ENCODE measurements at places on chromosomes 5 and 9.

- DNase-seq: no peak
These were observed 87.7 kb downstream of the FOCAD start for GRCh38 chr9:20771729-20772128.

- peak; percentile 84 for DNase-seq
These were observed 1240.7 kb upstream of the WWC1 start for GRCh38 chr5:167050568-167051401.

GRCh38 chr5:157600252-157600651 is 24.7 kb upstream of the ADAM19 start:
- no peak for DNase-seq

DNA sequence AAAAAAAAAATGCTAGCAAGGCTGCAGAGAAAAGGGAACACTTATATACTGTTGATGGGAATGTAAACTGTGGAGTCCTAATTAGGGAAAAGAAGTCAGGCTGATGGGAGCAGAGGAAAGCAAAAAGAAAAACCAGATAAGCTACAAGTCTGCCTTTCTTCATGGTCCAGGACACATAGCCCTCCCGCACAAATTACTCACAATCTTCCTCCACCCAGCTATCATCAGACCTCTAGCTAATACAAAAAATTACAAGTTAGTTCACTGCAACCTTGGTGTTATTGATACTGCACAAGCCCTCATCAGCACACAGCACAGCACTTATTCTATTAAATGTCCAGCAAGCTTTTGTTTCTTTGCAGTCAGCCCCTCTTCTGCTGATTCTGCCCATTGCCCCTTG is 186.0 kb upstream of the ADRA1B start:
- DNase-seq: no peak

- no peak for DNase-seq
These were observed 20.8 kb downstream of the KYAT1 start for GRCh38 chr9:128860937-128861336.

DNA sequence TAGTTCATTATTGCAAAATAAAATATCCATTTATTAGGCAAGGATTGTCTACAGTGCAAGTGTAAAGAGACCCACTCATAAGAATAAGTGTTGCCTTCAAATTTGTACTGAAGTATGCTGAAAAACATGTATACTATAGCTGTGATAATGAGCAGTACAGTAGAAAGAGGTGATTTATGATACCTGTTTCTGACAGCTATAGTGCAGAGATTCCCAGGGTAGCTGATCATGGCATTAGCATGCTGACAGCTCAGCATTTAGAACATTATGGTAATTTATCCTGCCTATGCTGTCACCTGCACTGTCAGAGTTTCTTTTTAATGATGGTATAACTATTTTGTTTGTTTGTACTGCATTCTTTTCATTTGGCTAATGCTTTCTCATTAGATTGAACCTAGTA is 177.6 kb upstream of the TLX3 start:
- no peak for DNase-seq

DNA sequence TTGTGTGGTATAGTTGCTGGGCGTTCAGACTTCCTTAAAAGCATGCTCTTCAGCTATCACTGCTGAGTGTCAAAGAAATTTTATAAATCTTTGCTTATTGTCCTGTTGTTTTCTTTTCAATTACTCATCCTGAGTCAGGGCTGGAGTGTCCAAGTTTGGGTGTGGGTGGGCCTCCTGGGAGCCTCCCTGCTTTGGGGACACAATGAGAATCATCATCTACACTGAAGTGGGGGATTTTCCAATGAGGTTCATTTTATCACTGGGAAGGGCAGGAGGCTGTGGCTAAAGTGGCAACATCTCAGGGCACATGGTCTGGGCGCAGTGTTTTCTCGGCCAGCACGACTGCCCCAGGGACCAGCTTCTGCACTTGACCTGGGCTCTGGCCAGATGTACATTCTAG is 19.5 kb downstream of the GFPT2 start:
- peak; percentile 94 for DNase-seq

- no peak for DNase-seq
These were observed 99.9 kb downstream of the GABRB2 start for GRCh38 chr5:161446655-161447054.

DNA sequence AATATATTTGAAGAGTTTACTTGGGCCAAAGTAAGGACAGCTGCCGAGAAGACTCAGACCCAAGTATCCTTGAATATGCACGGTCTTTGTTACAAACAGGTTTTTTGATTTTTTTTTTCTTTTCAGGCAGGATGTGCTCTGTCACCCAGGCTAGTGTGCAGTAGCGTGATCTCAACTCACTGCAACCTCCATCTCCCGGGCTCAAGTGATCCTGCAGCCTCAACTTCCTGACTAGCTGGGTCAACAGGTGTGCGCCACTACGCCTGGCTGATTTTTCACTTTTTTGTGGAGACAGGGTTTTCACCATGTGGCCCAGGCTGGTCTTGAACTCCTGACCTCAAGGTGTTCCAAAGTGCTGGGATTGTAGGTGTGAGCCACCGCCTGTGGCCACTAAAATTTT is 27.4 kb downstream of the JMY start:
- no peak for DNase-seq

GRCh38 chr5:83042507-83042906 is 34.7 kb downstream of the TMEM167A start:
- DNase-seq: no peak

DNA sequence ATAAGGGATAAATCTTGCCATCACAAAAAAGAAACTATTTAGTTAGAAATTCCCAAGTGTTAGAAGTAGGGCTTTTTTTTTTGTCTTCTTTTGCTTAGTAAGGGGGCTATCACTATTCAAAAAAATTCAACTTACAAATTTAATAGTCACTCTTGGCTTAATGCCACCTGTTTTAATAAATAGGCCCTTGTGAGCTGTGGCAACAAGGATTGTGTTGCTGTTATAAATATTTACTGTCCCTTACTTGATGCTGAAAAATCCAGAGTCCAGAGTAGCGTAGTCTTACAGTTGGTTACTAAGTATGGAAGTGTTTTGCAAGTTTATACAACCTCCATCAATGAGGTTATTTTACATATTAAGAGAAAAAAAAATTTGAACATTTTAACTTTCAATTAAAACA is 21.4 kb upstream of the CEP78 start:
- DNase-seq: no peak

DNA sequence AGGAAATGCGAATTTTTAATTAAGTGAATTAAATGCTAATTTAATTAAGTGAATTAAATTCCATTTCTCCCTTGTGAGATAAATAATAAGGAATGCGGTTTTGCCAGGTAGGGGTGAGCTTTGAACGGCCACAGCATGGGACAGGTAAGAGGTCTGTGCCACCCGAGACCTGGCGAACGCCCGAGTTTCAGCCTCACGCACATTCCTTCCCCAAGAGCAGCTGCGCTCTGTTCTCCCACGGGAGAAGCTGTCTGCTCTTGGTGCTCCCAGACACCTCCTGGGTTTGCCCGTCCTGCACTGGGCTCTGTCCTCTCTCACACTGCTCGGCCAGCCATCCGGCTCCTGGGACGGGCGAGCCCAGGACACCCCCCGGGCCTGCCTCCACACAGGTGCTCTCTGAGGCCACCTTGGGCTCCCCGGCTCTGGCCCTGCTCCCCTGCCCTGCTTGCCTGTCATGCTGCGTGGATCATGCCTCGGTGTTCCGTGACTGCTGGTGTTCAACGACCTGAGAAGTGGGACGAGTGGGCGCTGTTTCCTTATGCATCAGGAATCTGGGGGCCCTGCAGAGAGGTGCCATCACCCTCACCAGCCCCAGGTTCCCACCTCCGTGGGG is 13.7 kb upstream of the CAMSAP1 start:
- DNase-seq: no peak

- DNase-seq: peak; percentile 56
These were observed 3.1 kb downstream of the ANXA2R start for GRCh38 chr5:43036856-43037635.

- DNase-seq: no peak
These were observed 380.8 kb upstream of the CDH18 start for GRCh38 chr5:20368571-20369517.

- DNase-seq: no peak
These were observed 254.6 kb downstream of the MTRR start for GRCh38 chr5:8123559-8123958.

GRCh38 chr9:123216251-123216797 is 52.1 kb downstream of the STRBP start:
- no peak for DNase-seq

DNA sequence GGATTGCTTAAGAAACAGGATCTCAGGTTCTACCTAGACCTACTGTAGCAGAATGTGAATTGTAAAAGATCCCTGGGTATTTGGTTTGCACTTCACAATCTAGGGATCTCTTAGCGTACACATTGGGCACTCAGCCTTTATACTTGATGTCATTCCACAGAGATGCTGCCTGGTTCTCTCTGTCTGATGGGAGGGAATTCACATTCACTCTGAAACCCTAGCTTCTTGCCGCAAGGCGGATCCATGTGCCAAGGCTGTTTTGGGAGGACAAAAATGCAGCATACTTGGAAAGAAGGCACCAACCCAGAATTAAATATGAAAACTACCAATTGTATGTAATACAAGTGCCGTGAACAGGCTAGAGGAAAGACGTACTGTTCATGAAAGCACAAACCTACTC is 323.0 kb downstream of the EBF1 start:
- DNase-seq: no peak

- peak; percentile 53 for DNase-seq
These were observed 52.2 kb upstream of the EDIL3 start for GRCh38 chr5:84436866-84437265.

DNA sequence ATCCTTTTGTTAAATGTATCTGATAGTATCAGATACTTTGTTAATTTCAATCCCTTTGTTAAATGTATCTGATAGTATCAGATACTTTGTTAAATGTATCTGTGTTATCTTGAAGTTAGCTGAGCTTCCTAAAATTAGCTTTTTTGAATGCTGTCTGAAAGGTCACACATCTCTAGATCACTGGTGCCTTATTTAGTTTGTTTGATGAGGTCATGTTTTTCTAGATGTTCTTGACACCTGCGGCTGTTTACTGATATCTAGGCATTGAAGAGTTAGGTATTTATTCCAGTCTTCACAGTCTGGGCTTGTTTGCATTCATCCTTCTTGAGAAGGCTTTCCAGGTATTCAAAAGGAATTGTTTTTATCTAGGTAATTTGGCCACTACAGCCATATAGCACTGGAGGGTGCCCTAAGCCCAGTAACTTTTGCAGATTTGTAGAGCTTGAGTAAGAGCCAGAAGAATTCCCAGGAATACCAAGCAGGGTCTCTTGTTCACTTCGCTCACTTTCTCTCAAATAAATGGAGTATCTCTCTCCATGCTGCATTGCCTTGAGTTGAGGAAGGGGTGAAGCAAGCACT is 435.4 kb upstream of the GRAMD2B start:
- no peak for DNase-seq

- no peak for DNase-seq
These were observed 448.4 kb upstream of the TLE4 start for GRCh38 chr9:79123415-79123814.

- no peak for DNase-seq
These were observed 296.9 kb downstream of the ADGRV1 start for GRCh38 chr5:90855296-90856010.

DNA sequence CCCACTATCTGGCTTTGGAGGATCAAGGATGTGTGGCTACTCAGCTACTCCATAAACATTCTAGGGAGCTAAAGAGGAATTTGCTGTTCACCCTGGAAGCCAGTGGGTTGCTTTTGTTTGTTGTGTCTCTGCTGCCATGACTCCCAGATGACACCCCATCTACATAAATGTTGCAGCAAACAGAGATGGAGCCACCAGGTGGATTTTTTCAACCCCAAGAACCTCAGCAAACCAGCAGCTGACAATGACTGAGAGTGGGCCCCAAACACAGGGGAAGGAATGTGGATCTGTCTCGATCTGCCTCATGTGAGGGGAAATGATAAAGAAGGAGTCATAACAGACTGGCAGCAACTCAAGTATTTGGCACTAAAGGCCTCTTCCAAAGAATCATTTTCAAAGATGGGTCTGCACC is 132.7 kb upstream of the TNC start:
- peak; percentile 87 for DNase-seq

DNA sequence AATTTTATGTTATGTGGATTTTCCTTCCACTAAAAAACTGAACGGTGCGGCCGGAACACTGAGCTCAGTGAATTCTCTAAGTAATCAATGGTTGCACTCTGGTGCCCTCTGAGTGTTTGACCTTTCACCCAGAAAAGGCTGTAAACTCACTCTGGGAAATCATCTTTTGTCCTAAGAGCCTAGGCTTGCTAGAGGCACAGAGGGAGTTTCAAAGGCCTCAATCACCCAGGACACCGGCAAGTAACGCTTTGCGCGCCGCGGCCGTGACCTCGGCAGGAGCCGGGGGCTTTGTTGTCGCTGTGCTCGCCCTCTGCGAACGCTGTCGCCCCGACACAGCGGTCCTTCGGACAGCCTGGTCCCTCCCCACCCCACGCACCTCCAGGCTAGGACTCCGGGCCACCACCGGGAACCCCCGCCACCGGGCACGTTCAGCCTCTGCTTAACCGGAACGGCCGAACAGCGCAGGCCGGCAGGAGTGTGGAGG is 703 bp downstream of the ISCA1 start:
- no peak for DNase-seq

DNA sequence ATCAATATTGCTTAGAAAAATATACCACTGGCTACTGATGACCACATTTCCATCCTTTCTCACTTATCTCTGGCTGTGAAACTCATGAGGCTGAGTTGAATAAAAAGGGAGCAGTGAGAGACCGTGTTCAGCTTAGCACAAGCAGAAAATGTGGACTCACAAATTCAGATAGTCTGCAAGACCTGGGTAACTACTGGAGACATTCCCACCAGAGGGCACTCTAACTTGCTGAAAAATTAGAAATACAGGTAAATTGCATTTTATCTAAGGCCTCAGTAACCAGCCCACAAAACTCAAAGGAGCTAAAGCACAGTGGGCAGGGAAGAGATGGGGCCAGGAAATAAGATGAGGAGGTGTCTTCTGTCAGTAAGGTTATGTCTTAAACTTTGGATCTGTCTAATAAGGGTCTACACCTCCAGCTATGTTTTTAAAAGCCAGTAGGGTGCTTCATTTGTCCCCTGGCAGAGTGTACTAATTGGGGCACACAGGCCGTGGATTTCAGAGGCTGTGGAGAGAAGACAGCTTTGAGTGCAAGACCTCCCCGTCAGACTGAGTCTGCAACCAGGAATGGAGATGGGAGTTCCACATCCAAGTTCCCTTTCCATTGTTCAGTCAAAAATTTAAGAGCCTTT is 8.7 kb upstream of the NDUFB6 start:
- peak; percentile 62 for DNase-seq

DNA sequence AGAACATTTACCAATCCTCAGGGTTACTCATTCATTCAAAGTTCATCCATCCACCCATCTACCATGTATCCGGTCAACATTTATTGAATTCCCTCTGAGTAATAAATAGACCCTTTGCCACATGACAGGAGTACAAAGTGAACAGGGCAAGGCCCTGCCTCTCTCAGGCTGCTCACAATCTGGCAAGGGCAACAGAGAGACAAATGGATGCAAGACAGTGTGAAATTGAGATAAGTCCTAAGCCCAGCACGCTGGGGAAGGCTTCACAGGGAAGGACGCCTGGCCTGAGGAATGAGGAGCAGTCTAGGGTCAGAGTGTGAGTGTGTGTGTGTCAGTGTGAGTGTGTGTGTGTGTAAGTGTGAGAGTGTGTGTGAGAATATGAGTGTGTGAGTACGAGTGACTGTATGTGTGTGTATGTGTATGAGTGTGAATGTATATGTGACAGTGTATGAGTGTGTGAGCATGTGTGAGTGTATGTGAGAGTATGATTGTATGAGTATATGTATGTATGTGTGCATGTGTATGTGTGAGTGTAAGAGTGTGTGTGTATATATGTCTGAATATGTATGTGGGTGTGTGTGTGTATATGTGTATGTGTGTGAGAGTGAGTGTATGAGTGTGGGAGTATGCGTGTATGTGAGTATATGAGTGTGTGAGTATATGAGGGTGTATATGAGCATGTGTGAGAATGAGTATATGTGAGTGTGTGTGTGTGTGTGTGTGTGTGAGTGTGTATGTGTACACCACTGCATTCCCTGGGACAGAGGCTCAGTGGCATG is 145.6 kb downstream of the FSTL4 start:
- no peak for DNase-seq
